ENCODE measurements at places on chromosomes 2 and 18.

- no peak for DNase-seq
Observed at GRCh38 chr2:74696829-74697228, 42.8 kb downstream of the SEMA4F start.

GRCh38 chr2:158004126-158004764, 97.4 kb upstream of the UPP2 start:
- DNase-seq = no peak

GRCh38 chr2:46798998-46799698, 116.5 kb downstream of the MCFD2 start:
- no peak for DNase-seq

DNA sequence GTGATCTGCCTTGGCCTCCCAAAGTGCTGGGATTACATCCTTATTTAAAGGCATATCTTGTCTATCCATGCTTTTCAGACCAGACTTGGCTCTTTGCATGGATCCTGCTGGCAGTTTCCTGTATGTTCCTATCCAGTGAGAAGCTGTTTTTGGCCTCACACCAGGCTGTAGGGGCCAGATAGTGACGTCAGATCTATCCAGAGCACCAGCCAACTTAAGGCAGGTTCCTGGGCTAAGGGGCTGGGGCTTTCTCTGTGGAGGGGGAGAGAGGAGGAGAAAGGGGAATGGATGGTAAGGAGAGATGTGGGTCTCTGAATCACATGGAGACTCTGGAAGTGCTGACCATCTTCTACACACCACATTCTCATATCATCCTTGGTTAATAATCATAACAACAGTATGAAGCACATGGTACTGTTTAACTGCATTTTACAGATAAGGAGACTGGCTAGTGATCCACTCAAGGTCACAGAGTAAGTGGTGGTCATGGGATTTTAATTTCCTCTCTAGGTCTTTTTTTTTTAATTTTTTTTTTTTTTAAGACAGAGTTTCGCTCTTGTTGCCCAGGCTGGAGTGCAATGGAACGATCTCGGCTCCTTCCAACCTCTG, 2.0 kb upstream of the FAM117B start:
- no peak for DNase-seq

All from central memory CD8-positive, alpha-beta T cell (primary cell).